Activated CD8-positive, alpha-beta memory T cell treated with anti-CD3 and anti-CD28 coated beads for 1 hour (primary cell): ENCODE measurements at places on chromosomes 2 and 18.

- no peak for DNase-seq
These were observed 340.5 kb upstream of the SLC39A10 start for GRCh38 chr2:195316486-195316885.

DNA sequence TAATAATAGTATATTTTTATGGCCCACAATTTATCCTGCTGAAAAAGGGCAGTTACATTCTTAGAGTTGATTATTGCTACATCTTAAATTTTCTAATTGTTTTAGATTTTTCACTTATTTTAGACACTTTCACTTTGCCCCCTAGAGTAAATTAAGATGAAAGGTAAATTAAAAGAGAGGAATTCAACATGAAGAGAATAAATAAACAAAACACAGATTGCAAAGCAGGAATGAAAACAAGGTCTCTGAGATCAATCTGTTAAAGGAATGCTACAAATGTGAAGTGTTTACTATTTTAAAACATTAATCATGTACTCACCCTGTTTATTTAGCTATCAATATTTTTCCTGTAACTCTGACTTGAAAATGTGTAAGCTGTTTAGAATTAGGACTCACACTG, 113.5 kb upstream of the ETAA1 start:
- no peak for DNase-seq

GRCh38 chr2:240153418-240153817, 13.0 kb upstream of the OTOS start:
- DNase-seq, result no peak

- no peak for DNase-seq
These were observed 284.0 kb upstream of the MC4R start for GRCh38 chr18:60656553-60656952.

DNA sequence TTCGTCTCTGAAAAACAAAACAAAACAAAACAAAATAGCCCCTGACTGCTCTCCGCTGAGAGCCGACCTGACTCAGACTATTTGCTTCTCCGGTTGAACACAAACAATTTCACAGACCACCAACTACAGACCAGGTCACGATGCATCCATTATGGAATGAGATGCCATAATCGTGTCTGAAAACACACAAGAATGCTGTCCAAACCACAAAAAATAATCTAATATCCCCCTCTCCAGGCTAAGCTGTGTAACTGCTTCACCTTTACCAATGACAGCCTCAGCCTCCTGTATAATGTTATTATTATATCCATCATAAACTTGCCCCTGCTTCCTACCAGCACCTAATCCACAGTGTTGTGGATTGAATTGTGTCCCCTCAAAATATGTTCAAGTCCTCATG, 114.7 kb downstream of the DNAH6 start:
- DNase-seq, result no peak

- DNase-seq, result no peak
These were observed 1.9 kb upstream of the NAB1 start for GRCh38 chr2:190646780-190647522.

DNA sequence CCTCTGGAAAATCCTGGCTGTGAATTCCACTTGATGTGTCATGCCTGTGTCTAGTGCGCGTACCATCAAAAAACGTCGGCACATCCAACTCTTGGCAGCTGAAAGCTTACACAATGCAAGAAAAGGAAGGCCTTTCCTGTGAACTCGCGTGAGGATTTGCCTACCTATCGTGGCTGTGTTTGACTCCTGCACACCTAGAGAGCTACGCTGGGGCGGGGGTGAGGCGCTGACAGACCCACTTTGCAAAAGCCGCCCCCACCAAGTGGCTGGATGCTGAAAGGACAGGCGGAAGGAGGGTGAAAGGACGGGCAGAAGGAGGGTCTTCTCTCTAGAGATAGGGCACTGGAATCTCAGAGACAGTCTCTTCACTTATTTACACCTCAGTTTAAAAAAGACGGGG, 270.1 kb downstream of the EIPR1 start:
- no peak for DNase-seq

GRCh38 chr2:57536535-57537231, 509.9 kb upstream of the VRK2 start:
- DNase-seq, result no peak

DNA sequence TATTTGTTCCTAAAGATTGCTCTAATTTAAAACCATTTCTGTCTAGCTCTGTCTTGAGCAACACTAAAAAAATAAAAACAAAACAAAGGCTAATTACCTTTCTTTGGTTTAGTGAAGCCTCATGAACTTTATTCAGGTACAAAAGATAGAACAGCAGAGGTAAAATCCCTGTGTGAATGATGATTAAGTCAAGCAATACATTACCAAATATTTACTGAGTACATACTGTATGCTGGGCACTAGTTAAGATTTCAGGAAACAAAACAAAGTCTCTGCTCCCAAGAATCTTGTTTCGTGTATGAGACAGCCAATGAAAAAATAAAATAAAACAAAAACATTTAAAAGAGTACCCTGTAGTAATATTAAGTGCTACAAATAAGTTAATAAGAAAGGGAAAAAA, 257.5 kb downstream of the RND3 start:
- no peak for DNase-seq

DNA sequence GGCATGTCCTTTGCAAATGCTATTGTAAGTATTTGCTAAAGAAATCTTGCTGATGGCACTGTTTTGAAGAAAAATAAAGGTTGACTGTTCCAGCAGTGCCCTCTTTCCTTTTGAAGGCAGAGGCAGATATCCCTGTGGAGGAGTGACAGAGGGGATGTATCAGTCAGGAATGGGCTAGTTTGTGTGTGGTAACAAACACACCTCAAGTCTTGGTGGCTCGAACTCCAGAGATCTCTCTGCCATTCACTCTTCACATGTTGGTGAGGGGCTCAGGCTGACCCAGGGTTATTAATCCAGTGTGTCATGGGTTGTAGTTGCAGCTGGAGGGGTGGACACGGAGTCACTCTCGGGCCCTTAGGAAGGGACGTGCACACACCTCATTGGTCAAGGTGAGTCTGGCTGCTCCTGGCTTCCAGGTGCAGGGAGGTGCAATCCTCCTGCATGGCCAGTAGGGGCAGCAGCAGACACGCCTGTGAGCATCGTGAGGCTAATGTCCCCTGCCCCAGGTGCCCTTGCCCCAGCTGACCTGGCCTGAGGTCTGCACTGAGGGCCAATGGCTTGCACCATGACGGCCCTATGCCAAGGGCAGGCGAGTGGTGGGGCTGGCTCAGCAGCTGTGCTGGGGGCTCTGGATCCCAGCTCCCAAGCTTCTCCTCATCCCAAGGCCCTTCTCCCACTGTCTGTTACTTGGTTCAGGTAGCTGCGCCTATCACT, 146.5 kb downstream of the ASB1 start:
- DNase-seq, result no peak

- no peak for DNase-seq
These were observed 40.4 kb upstream of the TMEM178A start for GRCh38 chr2:39625193-39625926.

DNA sequence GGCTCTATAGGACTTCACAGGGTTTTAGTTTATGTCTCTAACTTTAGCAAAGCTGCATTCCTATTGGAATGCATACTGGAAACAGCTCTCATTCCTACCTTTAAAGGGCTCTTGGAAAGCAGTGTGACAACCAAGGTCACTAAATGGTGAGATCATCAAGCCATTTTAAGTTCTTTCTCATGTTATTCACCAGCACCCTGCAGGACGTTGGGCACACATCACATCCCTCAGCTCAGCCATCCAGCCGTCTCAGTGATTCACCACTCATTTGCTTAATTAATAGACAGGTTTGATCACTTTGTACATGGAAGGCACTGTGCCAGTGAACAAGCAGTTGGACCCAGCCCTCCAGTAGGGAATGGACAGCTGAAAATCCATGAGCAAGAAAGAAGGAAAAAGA, 32.2 kb upstream of the RBM44 start:
- DNase-seq, result no peak

DNA sequence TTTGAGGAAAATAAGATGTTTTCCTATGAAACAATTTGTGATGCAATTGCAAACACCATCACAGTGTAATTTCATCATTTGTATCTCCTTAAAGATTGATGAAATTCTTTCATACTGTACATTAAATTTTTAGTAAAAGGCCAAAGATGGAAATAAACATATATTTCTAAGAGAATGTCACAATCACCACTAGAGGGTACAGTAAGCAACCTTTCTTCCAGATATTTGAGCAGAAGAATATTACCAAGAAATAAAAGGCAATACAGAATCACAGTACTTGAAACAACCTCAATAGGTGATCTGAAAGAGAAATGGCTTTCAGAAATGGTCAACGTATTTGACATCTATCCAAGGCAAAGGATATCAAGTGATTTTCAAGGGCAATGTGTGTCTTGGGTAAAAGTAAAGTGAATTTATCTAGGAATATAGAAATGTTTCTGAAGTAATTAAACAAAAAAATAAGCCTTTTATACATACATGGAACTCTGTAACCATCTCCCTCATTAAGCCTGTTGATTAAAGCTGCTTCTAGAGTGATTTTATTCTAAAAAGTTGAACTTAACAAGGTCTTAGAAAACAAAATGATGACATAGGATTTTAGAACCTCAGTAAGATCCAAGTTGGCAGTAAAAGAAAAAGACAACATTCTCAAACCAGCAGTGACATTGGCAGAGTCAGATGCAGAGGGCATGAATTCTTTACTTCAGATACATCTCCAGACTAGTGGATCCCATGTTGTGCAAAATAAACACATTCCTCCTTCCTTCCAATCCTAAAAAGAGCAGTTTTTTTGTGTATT, 90.3 kb upstream of the SESTD1 start:
- DNase-seq, result no peak

GRCh38 chr2:132974467-132975095, 304.6 kb upstream of the LYPD1 start:
- DNase-seq, result no peak

DNA sequence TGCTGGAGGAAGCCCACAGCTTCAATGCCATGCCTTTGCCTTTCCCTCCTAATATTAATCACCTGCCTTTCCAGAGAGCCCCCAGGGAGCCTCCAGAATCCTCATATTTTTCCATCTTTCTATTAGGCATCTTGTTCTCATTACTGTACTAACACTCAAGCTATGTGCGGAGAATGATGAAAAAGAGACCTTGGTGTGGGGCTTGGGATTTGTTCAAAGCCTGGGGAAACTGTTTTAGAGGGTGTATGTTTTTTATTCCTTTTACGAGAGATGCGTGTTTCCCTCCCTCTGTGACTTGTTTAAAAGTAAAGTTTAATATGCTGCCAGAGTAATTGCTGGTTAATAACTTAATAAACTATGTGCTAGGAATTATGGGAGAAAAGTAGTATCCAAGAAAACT, 102.4 kb upstream of the ZFP36L2 start:
- no peak for DNase-seq

DNA sequence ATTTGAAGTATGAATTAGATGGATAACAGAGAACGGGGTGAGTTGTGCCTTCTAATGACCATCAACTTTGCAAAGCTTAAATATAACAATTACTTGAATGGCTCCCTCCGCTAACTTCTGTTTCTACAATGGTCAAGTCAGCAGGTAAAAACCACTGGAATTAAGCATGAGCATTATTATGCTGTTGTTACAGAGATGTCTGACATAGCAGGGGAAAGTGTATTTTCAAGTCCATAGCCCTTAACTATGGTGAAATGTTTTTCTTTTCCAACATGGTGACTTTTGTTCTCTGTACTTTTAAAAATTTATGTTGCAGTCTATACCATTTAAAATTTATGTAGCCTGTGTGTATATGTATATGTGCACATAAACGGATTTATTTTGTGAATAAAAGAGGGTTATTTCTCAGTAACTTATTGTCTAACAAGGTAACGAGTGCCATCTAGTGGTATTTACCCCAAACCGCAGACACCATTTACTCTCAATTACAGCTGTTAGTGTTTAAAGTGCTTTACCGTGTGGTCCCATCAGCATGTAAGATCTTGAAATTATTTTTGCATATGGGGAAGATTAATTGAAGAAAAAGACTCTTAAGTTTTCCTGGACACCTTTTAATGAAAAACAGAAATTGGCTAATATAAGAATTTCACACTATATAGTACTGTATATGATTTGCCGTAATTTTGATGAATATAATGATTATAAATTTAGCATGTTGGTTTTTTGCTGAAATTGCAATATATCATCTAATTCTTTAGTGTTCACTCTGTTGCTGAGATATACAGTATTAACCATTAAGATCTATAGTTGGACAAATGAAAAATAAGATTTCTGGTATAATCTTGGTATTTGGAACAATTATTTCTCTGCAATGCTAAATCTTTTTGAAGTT, 78.2 kb downstream of the UBE2E3 start:
- DNase-seq, result peak; percentile 5

GRCh38 chr2:177275743-177276055, 11.2 kb upstream of the NFE2L2 start:
- no peak for DNase-seq

DNA sequence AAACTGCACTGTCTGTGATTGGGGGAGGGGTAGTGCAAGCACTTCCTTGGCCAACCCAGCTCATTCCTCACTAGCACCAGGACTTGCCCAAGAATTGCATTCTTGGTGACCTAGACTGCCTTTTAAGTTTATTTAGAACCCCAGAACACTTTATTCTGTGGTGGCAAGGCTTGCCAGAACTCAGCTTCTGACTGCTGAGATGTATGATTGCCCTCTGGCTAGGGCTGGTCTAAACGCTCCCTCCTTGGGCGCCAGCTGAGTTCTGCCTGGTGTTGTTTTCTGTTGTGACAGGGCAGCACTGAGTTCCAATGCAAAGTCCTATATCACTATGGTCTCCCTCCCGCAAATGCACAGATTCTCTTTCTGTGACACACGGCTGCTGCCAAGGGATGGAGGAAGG, 247.7 kb downstream of the ZNF385B start:
- DNase-seq, result no peak

DNA sequence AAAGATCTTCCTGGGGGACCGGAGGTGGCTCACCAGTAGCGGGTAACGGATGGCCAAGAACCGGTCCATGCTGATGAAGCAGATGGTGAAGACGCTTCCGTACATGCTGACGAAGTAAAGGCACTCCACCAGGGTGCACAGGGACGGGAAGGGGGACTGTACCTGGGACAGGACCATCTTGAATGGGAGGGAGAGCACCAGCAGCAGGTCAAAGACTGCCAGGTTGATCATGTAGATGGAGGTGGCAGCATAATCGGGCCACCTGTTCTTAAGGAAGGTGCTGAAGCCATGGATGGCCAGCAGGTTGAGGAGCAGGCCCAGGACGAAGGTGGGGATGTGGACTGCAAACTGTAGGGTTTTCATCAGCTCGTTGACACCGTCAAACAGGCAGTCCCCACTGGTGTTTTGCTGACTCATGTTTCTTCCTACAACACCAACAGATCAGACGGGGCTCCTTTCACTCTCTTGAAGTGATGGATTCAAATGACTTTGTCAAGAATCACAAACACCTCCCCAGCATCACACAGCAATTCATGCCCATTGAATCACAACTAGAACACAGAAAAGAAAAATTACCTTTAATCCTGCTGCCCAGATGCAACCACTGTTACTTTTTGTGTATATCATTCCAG, 14.4 kb downstream of the GPR55 start:
- DNase-seq, result no peak

- no peak for DNase-seq
These were observed at the start of gene DLGAP1 for GRCh38 chr18:4455113-4455811. Gene DLGAP1, minus strand, starts transcription at chr18:4455307.
